ENCODE measurements at places on chromosomes 7 and 10.

DNA sequence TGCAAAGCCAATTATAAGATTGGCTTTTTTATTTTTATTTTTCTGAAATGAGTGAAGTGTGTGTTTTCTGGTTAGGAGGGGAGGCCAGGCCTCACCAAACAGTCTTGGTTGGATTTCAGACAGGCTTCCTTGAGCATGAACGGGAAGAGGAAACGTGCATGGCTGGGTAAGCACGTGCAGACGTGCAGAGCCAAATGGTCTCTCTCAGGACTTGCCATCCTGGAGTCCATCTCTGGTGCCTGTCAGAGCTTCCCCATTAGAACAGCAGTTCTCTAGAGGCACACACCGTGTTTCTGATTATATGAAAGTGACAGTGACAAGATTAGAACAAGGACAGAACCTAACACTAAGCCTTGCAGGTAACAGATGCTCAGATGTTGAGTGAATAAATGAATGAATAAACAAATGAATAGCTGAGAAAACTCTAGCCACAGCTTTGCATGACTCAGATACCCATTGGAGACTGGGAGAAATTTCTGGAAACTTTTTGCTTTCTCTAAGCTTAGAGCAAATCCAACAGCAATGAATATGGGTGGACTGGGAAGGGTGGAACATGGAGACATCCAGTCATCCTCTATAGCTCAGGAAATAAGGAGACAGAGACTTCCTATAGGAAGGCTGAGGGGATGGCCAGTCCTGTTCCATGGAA lies 11.8 kb upstream of the CALD1 start:
- DNase-seq, result no peak

- peak; percentile 56 for DNase-seq
These were observed 21.2 kb upstream of the BLOC1S2 start for GRCh38 chr10:100307684-100308083.

DNA sequence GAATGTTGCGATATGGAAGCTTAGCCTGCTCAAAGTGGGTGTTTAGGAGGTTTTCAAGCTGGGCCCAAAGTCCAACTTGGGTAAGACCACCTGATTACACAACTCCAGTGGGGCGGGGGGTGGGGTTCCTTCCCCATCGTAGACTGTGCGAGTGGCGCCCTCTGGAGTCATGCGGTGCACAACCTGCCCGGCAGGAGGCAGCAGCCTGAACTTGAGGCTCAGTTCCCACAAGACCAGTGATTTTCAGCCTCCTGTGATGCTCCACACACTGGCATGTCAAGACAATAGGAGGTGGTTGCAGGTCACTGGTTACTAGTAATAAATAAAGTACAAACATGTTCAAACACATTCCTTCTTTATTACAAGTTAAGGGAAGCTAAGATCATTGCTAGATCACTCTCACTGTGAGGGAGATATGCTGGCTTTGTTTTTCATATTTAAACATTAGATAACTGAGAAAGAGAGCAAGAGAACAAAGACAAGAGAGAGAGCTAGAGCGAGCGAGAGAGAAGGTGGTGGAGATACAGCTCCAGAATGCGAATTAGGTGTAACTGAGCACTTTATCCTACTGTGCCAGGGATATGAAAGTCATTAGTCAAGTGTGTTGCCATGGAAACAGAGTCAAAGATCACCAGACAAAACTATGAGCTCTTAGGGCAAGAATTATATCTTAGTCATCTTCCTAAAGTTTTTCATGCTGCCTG lies 97.4 kb upstream of the BMPER start:
- DNase-seq, result peak; percentile 99

- DNase-seq, result peak; percentile 51
These were observed at the start of gene ZNF485 for GRCh38 chr10:43606323-43607198. Gene ZNF485, plus strand, starts transcription at chr10:43606438. Its CDS starts 613 bp downstream, at chr10:43607051.

GRCh38 chr10:62063795-62064472 lies 162.4 kb downstream of the ARID5B start:
- DNase-seq, result peak; percentile 45

DNA sequence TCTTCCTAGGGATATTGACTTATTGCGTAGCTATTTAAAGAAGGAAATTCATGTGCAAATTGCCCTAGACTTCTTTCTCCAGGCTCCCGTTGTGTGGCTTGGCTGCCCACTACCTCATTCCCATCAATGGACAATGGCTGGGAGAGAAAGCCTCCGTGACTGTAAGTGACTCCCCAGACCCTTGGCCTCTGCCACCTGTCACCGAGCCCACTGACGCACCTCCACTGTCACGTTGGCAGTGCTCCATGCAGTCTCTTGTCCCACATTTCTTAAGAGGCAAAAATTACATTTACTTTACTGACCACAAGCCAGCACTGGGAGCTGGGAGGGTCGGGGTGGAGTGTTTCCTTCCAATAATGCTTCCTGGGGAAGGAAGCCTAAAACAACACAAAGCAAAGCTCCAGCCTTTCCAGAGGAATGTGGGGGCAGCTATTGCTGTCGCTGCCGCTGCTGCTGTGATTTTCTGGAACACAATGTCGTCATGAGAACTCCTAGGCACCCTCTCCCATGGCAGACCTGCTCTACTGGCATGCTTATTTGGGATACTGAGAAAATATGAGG lies 89.7 kb upstream of the STEAP1B start:
- no peak for DNase-seq

All from epithelial cell of esophagus (primary cell).